NAMALWA (cell line): ENCODE measurements at places on chromosomes 2 and 18.
A peak's percentile ranks its signal among the peaks of the same experiment; 100 is the strongest.

- no peak for DNase-seq
Observed at GRCh38 chr18:42561521-42561920, 554.0 kb downstream of the RIT2 start.

DNA sequence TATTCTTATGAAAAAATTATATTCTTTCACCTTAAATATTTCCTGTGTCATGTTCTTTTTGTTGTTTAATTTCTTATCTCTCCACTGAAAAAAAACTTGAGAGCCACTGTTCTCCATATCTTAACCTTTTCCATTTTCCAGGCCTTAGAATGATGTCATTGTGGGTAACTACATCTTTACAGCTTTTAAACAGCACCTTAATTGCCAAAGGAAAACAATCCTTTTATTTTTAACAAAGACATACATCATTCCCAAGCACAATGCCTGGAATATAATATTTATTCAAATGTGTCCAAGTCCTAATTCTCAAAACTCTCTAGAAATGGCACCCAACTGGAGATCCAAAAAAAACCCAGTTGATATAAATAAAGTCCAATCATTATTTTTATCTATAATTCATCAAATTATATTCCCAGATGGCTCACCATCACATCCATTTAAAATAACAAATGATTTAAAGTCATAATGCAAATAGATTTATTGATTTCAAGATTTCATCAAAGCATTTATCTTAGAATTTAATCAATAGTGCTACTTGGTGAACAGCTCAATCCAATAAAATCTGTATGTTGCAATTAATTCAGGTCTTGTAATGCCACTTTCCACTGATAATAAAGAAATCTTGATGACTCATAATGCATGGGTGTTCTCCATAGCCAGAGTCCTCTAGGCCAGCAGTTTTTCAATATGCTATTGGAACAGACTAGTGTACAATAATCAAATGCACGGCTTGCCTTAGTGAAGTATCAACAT lies 107.1 kb upstream of the MAPRE2 start:
- no peak for DNase-seq

GRCh38 chr18:74198453-74198852 lies 50.1 kb downstream of the TIMM21 start:
- no peak for DNase-seq

- DNase-seq = no peak
Observed at GRCh38 chr2:26727641-26728561, 35.4 kb downstream of the KCNK3 start.

GRCh38 chr18:2564373-2564772 lies 6.9 kb downstream of the METTL4 start:
- DNase-seq = no peak

GRCh38 chr2:179622635-179623300 lies 238.6 kb downstream of the ZNF385B start:
- DNase-seq = no peak

GRCh38 chr2:172429301-172429968 lies 2.0 kb downstream of the ITGA6 start:
- DNase-seq = peak; percentile 28

GRCh38 chr2:20523799-20524187 lies 76.9 kb downstream of the RHOB start:
- DNase-seq = no peak

GRCh38 chr2:237177986-237178385 lies 92.3 kb downstream of the COPS8 start:
- no peak for DNase-seq

DNA sequence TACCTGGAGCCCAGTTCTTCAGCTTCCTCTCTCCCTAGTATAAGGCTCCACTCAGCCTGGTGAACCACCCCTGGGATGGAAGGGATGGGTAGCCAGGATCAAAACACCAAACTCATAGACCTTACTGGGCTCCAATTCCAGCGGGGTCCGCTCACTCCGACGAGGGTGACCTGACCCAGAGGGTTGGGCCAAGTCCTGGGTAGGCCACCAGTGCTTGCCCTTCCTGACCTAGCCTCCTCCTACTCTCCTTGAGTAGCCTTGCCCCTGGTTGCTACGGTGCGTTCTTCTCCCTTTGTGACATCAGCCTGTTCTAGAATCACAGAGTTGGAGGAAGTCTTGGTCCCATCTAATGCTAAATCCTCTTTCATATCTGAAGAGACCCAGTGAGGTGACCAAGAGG lies 537 bp upstream of the STAT4 start:
- DNase-seq = no peak
